Left cardiac atrium (tissue), 4 donors: ENCODE measurements at places on chromosomes 6 and 20. TPM values are rescaled to one million over a fixed set of nuclear protein-coding genes. Genes with fewer than 3 reads are reported as not detected.

The SAPCD1 gene
- 0.71 TPM for total RNA-seq

The RIPOR3 gene
- total RNA-seq, result 6.7 TPM

The BTNL2 gene
- not detected for total RNA-seq

The DTD1 gene
- total RNA-seq, result 18.9 TPM

The LBP gene
- total RNA-seq, result 9.0 TPM

The FERMT1 gene
- total RNA-seq, result 1.1 TPM

The TRIM15 gene
- total RNA-seq, result not detected

DNA sequence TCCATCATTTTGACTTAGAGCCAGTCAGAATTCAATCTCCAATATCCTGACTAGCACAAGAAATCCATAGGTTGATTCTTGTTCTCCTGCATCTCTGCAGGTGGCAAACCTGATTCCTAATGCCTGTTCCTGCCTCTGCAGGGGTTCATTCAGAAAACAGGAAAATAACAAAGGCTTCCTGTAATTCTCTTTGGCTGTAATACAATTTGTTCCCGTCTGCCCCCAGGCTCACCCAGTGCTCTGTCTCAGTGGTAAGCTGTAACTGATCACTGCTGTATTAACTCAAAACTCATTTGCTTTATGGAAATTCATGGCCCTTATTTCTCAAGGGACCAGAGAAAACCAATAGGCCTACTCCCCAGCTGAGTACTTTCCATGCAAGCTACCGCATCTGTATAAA, 88.6 kb downstream of the OPRM1 start:
- no peak for DNase-seq

GRCh38 chr6:17584241-17584803, 15.8 kb upstream of the FAM8A1 start:
- no peak for DNase-seq

DNA sequence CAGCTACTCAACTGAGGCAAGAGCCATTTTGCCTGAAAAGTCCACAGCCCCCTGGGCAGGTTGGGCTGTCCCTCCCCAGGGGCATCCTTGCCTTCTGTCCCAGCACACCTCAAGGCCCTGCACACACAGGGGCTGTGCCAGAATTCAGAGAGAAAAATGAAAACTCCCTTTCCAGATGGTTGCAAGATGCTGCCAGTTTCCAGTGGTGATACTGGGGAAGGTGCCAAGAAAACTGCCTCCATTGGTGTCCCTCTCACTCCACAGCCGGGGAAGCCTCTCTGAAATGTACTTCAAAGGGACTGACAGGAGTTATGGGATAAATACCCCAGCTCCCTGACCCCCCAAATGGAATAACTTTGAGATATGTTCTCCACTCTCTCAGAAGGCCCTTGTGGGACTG, 154.2 kb upstream of the MAFB start:
- DNase-seq, result no peak

GRCh38 chr20:36895036-36895435, 19.1 kb downstream of the TLDC2 start:
- DNase-seq, result no peak

DNA sequence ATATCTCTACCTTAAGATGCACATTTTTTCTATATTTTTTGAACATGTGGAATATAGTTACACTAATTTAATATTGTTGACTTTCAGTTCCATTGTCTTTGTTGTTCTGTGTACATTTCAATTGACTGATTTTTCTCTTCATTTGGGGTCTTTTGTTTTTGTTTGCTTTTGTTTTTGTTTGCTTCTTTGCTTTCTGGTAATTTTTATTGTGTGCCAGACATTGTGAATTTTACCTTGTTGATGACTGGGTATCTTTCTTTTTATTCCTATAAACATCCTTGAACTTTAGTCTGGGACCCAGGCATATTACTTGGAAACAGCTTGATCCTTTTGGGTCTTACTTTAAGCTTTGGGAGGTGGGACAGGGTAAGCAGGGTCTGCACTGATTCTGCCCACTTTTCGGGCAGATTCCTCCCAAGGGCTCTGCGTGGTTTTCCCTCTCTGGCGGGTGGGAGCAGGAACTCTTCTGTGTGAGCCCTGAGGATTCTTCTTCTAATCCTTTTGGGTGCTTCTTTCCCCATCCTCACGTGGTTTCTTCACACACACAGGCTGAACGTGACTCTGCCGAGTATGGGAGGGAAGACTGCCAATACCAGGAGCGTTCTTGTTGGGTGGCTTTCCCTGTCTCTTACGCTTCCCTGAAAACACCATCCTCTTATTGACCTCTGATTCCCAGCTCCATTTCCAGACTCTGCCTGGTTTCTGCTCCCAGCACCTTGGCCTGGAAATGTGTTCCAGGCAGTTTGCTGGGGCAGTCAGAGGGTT, 200.5 kb downstream of the ARID1B start:
- no peak for DNase-seq

DNA sequence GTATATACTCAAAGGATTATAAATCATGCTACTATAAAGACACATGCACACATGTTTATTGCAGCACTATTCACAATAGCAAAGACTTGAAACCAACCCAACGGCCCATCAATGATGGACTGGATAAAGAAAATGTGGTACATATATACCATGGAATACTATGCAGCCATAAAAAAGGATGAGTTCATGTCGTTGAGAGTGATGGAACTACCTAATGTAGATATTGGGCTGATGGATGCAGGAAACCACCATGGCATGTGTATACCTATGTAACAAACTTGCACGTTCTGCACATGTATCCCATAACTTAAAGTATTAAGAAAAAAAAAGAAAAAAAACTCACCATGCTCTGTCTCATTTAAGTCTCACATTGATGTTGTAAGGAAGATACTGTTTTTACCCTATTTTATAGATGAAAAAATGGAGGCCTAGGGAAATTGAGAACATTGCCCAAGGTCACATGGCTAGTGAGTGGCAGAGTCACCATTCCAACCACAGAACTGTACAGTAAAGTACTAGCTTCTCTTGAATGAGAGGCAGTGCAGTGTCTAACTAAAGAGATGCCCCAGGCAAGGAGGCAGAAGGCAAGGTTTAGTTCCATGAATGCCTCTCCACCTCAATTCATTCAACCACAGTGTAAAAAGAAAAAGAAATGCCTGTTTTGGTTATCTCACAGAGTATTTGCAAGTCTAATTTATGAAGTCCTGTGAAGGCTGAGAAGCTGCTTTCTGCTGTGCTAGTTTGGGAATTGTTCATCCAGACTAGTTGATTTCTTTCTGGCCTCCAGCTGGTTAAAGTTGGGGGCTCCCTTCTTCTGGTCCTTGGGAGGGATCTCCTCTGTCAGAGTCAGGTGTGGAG, 68.2 kb downstream of the FIG4 start:
- no peak for DNase-seq

GRCh38 chr20:24943731-24944130, 5.3 kb upstream of the CST7 start:
- no peak for DNase-seq

GRCh38 chr6:163738725-163739407, 324.3 kb downstream of the QKI start:
- no peak for DNase-seq

GRCh38 chr6:2899596-2899995, 3.5 kb downstream of the SERPINB9 start:
- DNase-seq, result no peak

DNA sequence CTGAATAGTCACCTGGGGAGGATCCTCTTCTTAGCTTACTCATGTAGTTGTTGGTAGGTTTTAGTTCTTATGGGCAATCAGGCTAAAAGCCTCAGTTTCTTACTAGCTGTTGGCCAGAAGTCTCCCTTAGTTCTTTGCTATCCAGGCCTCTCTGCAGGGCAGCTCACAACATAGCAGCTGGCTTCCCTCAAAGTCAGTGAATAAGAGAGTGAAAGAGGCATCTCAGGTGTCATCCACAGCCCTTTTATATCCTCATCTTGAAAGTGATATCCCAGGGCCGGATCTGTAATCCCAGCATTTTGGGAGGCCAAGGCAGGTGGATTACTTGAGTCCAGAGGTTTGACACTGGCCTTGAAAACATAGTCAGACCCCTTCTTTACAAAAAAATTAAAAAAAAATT, 42.1 kb upstream of the FOXA2 start:
- DNase-seq, result no peak

DNA sequence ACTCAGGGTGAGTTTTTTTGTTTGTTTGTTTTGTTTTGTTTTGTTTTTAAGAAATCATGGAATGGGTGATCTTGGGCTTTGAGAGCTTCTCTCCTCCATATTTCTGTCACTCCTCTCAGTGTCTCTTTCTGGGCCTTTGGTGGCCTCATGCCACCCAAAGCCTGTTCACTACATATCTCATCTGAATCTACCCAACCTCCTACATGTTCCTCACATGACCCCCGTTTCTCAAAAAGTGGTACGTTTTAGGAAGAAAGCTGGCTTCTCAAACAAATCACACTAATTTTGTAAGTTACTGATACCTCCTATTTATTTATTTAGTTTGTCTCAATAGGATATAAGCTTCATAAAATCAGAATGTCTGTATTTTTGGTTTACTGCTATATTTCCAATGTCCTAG, 80.0 kb downstream of the SESN1 start:
- no peak for DNase-seq

DNA sequence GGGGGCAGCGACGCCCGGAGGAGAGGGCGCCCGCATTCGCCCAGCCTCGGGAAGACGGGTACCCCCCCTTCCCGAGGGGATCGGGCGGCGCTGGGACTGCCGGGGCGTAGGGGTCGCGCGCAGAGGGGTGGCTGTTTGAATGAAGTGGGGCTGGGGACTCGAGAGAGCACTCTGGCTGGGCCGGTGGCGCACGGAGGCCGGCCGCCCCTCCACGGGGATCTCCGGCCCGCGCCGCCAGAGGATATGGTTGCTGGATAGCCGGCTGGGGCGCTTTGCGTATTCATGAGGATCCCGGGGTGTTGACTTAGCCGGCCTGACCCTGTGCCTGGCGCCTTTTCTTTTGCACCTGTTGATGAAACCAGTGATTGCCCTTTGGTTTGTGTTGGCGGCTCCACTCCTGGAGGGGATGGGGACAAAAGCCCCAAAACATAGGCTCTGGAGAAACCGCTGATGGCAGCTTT, 469 bp downstream of the SYNJ2 start:
- DNase-seq, result peak; percentile 60

DNA sequence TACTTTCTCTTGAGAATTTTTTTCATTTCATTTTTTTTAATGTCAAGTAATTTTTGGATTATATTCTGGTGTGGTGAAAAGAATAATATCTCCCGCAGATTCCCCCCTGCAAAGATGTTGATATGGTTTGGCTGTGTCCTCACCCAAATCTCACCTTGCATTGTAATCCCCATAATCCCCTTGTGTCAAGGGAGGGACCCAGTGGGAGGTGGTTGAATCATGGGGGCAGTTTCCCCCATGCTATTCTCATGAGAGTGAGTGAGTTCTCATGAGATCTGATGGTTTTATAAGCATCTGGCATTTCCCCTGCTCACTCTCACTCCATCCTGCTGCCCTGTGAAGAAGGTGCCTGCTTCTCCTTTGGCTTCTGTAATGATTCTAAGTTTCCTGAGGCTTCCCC, 58.7 kb upstream of the PMEPA1 start:
- DNase-seq, result no peak

DNA sequence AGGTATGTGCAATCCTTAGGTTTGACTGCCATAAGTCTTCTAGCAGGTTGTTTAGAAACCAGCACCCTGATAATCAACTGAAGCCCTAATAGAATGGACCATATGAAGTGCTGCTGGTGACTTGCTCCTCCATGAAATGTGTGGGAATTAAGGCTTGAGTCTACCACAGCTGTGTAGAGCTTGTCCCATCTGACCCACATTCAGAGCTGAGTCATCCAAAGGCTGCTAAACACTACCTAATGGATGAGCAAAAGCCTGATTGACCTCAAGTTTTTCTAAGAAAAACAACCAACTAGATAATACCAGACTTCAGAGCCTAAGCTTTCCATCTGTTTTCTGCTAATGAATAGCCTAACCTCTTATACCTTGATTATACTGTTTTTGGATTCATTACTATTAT, 120.3 kb upstream of the MOCS1 start:
- no peak for DNase-seq

DNA sequence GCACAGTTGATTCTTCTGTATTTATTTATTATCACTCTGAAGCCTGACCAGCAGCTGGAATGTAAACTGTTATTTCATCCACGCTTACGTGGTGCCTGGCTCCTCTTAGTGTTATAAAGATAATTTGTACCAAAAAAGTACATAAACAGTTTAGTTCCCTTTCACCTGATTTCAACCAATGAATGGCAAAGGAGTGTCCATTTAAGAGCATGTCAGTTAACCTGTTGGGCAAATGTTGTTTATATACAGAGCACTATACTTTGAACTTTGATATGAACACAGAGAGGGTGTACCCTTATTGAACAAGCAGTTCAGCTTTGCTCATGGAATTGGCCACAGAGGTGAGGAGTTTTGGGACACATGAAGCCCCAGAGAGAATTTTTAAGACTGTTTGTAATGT, 7.2 kb upstream of the CTCFL start:
- DNase-seq, result no peak

- no peak for DNase-seq
These were observed 331.7 kb downstream of the FRK start for GRCh38 chr6:115729036-115729435.

DNA sequence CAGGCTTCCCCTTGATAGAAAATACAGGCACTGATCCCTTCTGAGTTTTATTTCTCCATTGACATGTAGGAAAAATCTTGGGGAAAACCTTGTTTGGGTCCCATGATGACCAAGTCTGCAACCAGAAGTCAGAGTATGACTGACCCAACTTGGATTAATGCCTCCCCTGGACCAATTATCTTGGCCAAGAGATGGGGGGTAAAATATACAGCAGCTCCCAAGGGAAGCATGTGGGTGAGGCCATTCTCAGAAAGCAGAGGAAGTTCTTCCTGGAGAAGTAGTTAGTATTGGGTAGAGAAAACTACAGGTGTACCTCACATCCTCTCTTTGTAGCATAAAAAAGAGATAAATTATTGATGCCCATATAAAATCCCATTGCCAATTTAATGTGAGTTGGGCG, 285.2 kb upstream of the PLCB4 start:
- DNase-seq, result no peak

DNA sequence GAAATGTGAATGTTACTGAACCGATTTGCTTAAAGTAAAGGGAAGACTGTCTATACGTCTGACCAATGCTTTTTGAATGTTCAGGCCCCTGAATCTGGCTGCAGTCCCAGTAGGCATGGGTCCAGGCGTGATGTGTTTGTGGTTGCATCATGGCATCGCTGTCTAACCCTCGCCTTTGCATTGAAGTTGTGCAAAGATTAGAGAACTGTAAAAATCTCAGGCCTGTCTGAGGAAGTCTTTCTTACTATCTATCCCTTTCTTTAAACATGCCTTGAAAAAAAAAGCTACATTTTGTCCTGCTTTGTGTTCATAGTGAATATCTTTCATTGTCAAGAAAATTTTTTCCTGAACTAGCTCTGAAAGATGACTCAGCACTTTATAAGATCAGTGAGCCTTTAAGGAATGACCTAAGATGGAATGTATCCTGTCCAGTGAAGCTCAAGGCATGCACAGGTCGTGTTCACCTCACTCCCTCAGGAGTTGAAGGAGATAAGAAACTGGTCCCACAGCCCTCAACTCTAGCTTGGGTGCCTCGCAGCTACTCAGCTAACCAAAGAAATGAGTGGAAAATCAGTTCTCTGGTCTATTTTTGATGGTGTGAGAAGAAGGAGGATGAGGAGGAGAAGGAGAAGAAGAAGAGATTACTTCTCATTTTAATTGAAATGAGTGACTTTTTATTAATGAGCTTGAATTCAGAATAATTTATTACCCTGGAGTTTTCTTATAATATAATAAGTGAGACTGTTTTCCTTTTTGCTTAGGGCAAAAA, 48.6 kb downstream of the TPD52L1 start:
- peak; percentile 44 for DNase-seq

GRCh38 chr6:168915242-168915641, 338.4 kb downstream of the THBS2 start:
- no peak for DNase-seq
